ENCODE measurements at places on chromosomes 11 and 22. TPM values are rescaled to one million over a fixed set of nuclear protein-coding genes. Genes with fewer than 3 reads are reported as not detected.

GRCh38 chr11:123180574-123180973 lies 14.5 kb downstream of the CLMP start:
- no peak for DNase-seq

Gene P2RX3
- not detected for total RNA-seq

DNA sequence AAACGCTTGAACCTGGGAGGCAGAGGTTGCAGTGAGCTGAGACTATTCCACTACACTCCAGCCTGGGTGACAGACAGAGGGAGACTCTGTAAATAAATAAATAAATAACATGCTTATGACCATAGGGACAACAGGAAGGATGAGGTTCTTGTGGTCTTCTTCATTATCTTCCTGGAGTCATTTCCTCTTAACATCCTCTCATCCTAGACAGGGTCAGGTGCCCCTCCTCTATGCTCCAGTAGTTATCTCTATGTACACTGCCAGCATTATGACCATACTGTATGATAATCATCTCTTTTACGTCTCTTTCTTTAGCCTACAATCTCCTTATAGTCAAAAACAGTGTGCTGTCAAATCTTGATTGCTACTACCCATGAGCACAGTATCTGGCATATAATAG lies 17.7 kb downstream of the RAB30 start:
- DNase-seq, result no peak

DNA sequence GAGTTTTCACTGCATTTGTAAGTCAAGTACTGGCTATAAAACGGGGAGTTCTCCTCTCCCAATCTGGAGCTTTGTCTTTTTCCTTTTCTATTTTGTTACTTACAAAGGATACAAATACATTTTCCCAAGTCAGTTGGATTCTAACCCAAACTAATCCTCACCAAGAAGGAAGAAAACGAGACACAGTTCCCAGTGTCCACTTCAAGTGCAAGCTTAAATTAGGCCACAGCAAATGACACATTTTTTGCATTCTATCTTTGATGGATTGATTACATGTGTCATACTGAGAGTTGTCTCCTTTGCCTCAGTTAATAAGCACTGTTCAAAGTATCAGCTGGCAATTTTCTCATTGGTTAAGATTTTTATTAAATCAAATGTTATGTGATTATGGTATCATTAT lies 296.7 kb upstream of the ANO5 start:
- no peak for DNase-seq

Gene FIBIN
- 54.1 TPM for total RNA-seq

DNA sequence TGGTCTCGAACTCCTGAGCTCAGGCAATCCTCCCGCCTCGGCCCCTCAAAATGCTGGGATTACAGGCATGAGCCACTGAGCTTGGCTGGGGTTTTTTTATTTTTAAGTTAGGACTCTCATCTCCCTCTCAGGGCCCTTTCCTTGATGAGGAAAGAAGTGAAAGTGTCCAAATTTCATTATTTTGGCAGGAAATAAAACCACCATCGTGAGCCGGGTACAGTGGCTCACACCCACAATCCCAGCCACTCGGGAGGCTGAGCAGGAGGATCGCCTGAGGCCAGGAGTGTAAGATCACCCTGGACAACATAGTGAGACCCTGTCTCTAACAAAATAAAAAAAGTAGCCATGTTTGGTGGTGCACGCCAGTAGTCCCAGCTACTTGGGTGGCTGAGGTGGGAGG lies 99.4 kb downstream of the FBXO7 start:
- DNase-seq, result no peak

- DNase-seq, result no peak
These were observed 2.6 kb downstream of the IL18BP start for GRCh38 chr11:72001285-72001684.

- no peak for DNase-seq
These were observed 1726.1 kb upstream of the RAG2 start for GRCh38 chr11:38323961-38324761.

Gene POTEH
- not detected for total RNA-seq

DNA sequence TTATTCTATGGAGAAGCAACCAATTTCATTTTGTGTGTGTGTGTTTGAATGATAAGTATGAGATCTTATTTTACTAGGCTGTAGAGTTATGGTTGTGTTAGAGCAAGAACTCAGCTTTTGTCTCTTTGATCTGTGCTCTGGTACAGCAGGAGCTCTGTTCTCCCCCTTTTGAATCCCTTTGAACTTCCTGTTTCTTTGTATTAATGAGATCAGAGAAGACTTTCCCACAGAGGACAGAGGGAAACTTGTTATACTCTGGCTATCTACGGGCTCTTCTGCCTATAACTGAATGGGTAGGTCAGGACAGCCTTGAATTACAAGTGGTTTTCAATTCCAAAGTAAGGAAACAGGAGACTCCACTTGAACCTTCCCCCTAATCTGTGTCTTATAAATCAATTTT lies 1015.0 kb upstream of the RAG2 start:
- no peak for DNase-seq

Gene ACER3
- total RNA-seq, result 56.7 TPM

DNA sequence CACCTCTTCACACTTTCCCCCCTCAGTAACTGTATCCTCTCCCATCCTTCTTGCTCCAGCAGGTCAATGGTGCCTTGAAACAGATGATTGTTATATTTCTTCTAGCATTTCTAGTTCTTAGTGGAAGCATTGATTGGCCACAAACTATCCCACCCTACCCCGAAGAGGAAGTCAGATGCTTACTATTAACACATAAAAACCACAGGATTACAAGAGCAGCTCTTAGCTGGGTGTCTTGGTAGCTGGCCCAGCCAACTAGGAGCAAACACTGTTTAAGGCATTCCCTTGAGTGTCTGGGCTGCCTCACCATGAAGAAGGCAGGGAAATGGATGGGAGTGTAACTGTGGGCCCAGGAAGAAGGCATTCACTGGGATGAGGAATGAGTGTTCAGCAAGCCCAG lies 176.6 kb downstream of the GRIK4 start:
- DNase-seq, result no peak

Gene NFAM1
- total RNA-seq, result 6.6 TPM

- no peak for DNase-seq
These were observed 10.0 kb upstream of the TMEM123 start for GRCh38 chr11:102462610-102463009.

- DNase-seq, result no peak
These were observed 620.6 kb downstream of the SOX6 start for GRCh38 chr11:15735706-15736105.

DNA sequence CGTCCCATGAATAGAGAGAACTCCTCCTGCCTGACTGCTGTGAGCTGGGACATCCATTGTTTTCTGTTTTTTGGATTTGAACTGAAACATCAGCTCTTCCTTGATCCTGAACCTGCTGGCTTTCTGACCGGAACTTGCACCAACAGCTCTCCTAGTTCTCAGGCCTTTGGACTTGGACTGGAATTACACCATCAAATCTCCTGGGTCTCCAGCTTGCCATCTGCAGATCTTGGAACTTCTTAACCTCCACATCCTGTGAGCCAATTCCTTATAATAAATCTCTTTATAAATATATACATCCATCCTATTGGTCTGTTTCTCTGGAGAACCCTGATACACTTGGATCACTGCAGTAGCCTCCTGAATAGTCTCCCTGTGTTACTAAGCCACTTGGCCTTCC lies 42.1 kb downstream of the HTR3A start:
- DNase-seq, result no peak

- no peak for DNase-seq
These were observed 64.4 kb downstream of the NAV2 start for GRCh38 chr11:19777039-19777376.

Gene TNNI2
- not detected for total RNA-seq

DNA sequence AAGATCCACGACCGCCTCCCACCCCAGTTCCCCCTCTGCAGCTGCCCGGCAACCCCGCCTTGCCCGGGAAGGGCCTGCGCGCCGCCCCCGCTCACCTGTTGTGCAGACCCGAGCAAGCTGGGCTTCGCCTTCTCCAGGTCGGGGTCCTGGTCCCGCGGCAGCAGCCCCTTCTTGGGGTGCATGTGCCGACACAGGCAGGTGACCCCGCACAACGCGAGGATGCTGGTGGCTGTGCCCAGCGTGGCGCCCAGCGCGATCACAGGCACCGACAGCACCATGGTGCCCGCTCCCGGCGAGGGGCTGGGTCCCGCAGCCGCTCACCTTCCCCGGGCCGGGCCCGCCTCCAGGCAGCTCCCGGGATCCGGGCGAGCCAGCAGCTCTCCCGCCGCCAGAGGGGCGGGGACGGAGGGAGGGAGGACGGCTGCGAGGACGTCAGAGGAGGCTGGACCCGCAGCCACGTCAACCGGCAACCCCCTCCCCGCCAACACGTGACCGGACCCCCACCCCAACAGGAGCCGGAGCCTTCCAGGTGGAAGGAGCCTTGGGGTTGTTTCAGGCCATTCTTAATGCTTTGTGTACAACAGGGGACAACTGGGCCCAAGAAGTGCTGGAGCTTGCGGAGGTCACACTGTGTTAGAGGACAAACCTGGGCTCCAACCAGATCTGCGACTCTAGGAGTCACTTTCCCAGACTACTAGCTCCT lies at the start of gene SYT13:
Gene SYT13 (minus strand): TSS at position 412 of the 703 bp plus-strand sequence. CDS start 134 bp downstream, at position 278.
- no peak for DNase-seq

Gene LRRC55
- total RNA-seq, result not detected

- no peak for DNase-seq
These were observed at the start of gene TSSK2 for GRCh38 chr22:19130959-19131684. TSSK2 (plus strand) TSS chr22:19131308; CDS start chr22:19131400, 92 bp downstream.

DNA sequence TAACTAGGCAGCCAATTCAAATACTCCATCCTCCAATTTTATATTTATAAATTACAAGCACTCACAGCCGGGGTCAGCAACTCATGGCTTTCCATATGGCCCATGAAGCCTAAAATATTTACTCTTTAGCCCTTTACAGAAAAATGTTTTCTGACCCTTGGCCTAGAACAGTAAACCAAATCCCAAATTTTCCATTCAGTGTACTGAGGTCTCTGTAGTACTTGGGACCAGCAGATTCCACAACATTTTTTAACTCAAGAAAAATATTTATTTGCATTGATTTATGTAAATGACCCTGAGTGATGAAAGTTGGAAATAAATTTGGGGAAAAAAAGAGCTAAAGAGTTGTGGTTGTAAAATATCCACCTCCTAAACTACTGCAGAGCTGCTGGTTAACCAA lies 82.6 kb downstream of the SLC1A2 start:
- no peak for DNase-seq

Gene MS4A1
- total RNA-seq, result 2.5 TPM

- DNase-seq, result no peak
These were observed 6.0 kb downstream of the HOATZ start for GRCh38 chr11:111520560-111520959.

Gene E2F8
- 0.13 TPM for total RNA-seq

Gene IFITM1
- total RNA-seq, result 344 TPM

DNA sequence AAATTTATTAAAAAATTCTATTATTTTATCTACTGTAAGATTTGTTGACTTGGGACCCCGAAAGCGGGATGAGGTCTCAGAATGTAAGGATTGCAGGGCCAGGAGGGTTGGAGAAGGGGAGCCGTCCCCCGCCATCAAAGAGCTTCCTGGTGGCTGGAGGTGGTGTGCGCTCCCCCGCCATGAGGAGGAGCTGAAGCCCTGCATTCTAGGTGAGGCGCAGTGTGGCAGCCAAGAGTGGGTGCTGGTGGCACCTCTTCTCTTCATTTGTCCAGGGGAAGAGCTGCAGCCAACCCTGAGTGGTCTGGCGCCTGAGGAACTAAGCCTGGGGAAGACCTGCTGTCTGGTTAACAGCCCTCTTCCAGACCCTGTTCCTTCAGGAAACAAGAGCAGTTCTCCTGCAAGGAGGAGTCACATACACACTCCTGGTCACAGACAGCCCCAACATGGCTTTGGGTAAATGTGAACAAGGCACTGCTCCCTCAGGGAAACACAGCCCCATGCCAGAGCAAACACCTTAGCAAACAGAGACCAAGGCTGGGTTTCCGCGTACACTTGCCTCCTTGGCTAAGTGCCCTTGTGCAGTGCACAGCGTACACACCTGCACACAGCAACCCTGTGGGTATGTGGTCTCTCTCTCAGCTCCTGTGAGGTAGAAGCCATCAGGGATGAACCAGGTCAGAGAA lies 17.3 kb downstream of the RTN4RL2 start:
- no peak for DNase-seq

Data from sciatic nerve (tissue), 2 donors.